HTR-8/SVneo (cell line): ENCODE measurements at places on chromosomes 3 and 15.

DNA sequence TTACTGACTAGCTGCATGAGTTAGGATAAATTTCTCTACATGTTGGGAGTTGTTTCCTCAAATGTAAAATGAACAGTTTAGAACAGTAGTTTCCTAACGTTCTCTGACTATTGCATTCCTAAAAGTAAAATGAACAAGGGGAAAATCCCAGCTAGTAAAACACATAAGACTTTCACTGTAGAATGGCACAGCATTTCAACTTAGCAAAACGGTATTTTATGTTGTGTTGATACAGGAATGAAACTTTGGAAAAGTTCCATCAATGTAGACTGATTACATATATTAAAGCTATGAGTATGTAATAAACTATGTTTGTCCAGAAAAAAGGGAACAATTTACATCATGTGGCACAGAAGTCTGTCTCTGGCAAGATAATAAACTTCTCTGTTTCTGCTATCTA is 297.4 kb upstream of the EPHA3 start:
- no peak for DNase-seq

- DNase-seq, result peak; percentile 43
Measured at GRCh38 chr3:189967254-189967865, 153.3 kb downstream of the P3H2 start.

- DNase-seq, result no peak
Measured at GRCh38 chr3:42703695-42704025, 1.1 kb upstream of the HHATL start.

- peak; percentile 21 for DNase-seq
Measured at GRCh38 chr15:74317820-74318375, 49.5 kb downstream of the CYP11A1 start.

- no peak for DNase-seq
Measured at GRCh38 chr15:44529864-44530604, 6.9 kb upstream of the EIF3J start.
